ACHN (cell line): ENCODE measurements at places on chromosomes 5 and 9.

DNA sequence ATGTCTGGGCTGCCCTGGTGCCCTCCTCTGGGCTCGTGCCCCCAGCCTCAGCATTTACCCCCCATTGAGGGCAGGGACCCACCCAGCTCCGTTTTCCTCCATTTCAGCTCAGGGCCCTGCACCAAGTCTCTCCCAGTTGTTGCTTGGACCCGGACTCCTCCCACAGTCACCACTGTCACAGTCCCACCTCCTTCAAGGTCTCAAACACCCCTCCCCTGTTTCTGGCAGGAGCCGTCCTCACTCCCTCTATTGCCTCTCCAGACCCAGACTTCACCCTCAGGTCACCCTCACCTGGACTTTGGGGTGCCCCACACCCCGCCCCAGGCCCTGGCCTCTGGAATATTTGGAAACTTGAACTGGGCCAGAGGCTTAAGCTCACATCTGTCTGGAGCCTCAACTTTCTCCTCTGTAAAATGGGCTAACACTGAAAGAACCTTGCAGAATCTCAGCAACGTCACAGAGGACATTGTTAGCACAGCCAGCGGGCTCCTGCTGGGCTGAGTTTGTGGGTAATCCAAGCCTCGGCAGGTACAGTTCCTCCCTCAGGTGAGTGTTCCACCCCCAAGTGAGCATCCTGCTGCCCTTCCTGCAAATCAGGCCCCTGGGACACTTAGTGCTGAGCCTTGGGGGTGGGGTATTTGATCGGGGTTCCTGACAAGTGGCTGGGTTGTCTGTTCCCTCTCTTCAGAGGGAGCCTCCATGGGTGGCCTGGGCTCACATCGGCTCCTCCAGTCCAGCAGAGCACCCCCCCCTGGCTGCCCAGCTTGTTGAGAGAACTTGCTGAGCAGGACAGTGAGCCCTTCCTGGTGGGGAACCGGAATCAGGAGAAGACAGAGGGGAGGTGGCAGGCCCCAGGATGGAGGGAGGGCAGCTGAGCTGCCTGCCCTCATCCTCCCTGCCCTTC lies 130.1 kb downstream of the C9orf50 start:
- no peak for DNase-seq

GRCh38 chr5:100722657-100723056 lies 180.4 kb downstream of the ST8SIA4 start:
- DNase-seq: no peak

GRCh38 chr9:77750284-77750683 lies 102.2 kb upstream of the GNA14 start:
- no peak for DNase-seq

- no peak for DNase-seq
Measured at GRCh38 chr5:155101697-155102096, 88.1 kb downstream of the KIF4B start.

- DNase-seq: no peak
Measured at GRCh38 chr5:56751572-56752313, 63.6 kb upstream of the MAP3K1 start.

DNA sequence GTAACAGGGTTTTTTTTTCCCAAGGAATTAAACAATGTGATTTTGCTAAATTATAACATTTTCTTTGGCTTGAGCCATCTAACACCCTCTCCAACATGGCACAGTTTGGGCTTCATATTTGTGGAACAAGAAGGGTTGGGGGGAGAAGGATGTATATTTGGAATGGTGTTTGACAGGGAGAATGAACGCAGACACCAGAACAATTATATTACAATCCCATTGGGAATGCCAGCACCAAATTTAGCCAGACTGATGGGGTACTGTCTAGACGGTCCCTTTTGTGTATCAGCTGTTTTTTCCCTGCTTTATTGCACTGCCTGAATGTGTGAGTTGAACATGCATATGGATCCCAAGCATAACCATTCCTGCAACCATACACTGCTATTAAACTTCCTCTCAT lies 130.9 kb upstream of the TMEM161B start:
- no peak for DNase-seq

DNA sequence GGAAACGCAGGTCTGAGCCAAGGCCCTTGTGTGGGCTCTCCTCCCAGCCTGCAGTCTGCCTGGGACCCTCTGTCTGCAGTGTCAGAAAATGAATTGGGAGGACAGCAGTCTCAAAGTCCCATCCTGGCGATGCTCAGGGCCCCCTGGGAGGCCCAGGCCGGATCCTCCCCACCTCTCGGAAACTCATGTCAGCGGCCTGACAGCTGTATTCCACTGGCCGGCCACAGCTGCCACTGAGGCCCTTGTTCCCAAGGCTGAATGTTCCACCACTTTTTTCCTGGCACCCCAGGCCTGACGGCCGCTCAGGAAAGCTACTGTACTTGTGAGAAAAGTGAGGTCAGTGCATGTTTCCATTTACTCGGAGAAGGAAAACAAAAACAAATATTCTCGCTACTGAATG lies 180.0 kb downstream of the FGF18 start:
- DNase-seq: no peak

DNA sequence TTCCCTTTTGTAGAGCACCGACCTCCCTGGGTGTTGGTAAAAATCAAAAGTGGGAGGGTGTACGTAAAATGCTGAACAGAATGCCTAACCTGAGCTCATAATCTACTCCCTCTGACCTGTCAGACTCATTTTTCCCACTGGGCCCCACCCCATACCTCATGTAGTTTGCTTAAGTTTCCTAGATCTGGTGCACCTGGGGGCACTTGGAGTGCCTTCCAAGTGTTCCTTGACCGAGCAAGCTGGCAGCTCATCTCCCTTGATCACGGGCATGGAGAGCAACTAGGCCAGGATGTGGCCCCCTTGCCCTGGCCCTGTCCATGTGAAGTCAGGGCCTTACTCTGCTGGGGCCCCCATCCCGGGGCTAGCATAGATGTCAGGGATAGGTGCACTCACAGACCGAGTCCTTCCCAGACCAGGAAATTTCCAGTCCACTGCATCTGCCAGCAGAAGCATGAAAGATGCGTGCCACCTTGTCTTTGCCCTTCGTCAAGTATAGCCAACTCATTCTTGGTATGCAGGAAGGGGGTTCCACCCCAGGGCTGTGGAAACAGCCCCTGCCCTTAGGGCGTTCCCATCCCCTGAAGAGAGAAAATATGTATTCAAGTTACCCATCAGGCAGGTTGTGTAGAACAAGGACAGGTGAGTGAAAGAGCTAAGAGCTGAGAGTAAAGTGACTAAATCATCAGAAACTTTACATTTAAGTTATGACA lies 41.9 kb downstream of the SLC22A5 start:
- peak; percentile 62 for DNase-seq

GRCh38 chr9:130872912-130873503 lies 23.6 kb downstream of the QRFP start:
- no peak for DNase-seq

DNA sequence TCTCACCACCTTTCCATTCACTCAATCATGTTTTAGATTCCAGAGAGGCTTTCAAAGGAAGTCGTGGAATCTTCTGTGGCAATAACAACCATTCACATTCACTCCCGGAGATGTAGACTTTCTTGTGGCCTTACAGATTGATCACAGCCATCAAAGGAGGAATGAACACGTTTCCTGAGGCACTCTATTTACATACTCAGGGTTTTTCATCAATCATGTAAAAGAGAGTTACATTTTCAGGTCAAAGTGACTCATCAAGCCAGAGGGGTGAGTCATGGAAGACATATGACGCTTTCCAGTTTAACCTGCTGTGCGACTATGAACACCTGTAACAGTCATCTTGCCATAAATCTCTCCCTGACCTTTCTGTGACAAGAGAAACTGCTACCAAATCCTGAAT lies 39.3 kb upstream of the RAD23B start:
- DNase-seq: peak; percentile 34

DNA sequence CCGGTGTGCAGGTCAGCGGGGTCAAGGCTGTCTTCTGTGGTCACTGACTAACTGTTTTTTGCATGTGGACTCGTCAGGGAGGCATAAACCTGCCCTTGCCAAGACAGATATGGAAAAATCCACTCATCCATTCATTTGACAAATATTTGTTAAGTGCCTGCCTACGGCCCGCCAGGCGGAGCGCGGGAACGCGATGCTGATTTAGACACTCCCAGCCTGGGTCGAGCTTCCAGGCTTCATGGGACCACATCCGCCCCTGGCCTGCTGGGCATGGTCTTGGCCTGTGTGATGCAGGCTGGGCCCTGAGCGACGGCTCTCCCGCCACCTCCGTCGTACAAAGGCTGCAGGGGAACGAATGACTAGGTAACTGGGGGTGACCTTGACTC lies 18.1 kb downstream of the MYMK start:
- peak; percentile 92 for DNase-seq

- no peak for DNase-seq
Measured at GRCh38 chr5:164809821-164810220, 1304.4 kb downstream of the MAT2B start.

- no peak for DNase-seq
Measured at GRCh38 chr5:40260361-40260760, 419.4 kb upstream of the PTGER4 start.

DNA sequence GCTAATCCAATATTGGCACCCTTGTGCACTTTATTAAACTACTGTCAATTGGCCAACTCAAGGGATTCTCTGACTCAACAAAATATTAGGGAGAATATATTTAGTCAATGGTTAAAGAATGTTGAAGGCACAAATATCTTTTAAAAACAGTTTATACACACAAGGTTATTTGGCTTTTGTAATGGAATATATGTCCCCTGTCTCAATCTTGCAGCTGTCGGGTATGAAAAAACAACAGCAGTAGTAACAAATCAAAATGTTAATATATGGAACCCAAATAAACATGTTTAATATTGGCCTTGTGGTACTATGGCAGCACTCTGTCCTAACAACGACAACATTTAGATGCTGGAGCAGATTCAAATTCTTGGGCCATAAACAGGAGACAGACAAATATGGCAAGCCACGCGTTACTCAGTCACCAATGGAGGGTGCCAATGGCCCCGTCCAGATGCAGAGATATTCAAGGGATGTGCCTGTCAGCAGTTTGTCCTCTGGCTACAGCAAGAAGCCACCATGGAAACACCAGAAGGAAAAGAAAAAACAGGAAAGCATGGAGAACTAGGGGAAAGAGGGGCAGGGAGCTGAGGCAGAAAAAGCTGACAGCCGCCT lies 342.0 kb downstream of the NDUFS4 start:
- DNase-seq: no peak

DNA sequence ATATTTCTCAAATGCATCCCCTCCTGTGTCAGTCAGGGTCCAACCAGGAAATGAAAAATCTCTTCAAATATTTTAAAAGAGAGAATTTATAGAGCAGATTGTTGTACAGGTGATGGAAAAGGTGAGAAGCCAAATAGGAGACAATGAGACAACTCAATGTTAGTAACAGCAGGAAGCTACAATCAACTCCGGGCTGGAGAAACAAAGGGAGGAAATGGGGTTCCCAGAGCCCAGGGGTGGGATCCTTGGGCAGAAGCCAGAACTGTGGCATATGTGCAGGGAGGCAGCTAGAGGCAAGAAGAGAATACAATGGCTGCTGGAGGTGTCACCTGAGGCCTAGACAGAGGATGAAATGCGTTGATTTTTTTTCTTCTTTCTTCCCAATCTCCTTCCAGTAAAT lies 361.8 kb upstream of the ACTBL2 start:
- DNase-seq: no peak

GRCh38 chr5:122942164-122942914 lies 94.2 kb downstream of the PPIC start:
- no peak for DNase-seq

GRCh38 chr9:135849181-135849580 lies 58.2 kb downstream of the CAMSAP1 start:
- DNase-seq: no peak

DNA sequence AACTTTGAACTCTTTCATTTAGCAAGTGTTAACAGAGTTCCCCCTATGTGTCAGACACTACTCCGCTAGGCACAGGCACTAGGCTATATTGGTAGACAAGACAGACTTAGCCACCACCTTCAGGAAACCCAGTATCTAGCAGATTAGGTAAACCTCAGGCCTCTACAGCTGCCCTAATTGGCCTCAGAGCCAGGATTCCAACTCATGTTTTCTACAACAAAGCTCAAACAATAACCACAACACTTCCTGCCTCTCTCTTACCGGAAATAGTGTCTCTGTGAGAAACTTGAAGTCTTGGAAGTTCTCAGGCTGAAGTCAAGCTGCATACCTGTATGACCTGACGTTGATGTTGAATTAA lies 116.6 kb upstream of the SLC44A1 start:
- no peak for DNase-seq

GRCh38 chr5:157280927-157281326 lies 15.0 kb downstream of the CYFIP2 start:
- DNase-seq: no peak

GRCh38 chr9:127976498-127976897 lies 4.3 kb downstream of the EEIG1 start:
- no peak for DNase-seq

DNA sequence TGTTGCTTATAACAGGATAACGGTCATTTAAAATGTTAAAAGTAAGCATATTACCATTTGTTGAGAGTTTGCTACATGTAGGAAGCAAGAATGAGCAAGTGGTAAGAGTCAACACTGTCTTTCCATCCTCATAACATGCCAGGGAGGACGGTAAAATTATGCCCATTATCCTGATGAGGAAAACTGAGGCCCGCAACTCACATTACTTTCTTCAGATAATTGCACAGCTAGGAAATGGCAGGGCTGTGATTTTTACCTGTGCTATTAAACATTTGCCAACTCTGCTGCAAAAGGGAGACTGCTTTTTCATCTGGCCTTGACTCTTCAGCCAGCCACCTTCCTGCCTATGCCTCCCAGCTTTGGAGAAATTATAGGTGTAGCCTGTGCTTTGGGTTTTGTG lies 79.8 kb upstream of the BOD1 start:
- no peak for DNase-seq

DNA sequence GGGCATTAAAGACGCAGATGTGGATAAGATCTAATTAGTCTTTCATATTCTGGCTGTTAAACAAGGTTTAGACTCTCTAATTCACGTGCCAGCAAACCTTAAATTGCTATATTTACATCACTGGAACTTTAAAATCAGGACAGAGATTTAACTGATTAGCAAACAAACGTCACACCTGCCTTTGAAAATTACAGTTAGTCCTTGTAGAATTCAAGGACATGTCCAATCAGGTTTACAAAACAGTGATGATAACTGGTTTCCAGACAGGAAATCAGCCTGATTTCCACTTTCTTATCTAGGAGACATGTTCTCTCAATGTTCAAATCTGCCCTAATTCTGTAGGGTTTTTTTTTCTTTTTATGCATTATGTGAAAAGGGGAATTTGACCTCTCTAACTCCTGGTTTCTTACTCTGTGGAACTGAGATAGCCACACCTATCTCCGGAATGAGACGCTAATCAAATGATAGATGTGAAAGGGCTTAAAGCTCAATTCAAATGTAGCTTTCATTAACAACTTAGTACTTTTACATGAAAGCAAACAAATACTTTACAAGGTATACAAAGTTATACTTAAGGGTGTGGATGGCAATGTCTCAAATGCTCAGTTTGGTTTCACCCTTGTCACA lies 26.5 kb downstream of the SPINK5 start:
- DNase-seq: no peak

DNA sequence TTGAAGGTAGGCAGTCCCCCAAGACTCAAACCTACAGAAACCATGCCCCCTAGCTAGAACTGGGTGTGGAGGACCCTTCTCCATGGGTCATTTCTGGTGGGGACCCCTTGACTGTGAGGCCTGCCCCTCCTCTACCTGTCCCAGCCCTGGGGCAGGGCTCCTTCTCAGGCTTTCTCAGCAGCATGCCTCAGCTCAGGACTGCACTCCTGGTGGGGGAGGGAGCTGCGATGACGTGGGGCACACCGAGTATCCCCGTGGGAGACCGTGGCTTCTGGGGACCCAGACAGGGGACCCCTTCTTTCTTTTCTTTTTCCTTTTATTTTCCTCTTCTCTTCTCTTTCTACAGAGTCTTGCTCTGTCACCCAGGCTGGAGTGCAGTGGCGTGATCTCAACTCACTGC lies 27.0 kb upstream of the PITX1 start:
- no peak for DNase-seq

- no peak for DNase-seq
Measured at GRCh38 chr5:64457846-64458245, 48.0 kb upstream of the RGS7BP start.
